ENCODE measurements at places on chromosomes 3 and 15.

DNA sequence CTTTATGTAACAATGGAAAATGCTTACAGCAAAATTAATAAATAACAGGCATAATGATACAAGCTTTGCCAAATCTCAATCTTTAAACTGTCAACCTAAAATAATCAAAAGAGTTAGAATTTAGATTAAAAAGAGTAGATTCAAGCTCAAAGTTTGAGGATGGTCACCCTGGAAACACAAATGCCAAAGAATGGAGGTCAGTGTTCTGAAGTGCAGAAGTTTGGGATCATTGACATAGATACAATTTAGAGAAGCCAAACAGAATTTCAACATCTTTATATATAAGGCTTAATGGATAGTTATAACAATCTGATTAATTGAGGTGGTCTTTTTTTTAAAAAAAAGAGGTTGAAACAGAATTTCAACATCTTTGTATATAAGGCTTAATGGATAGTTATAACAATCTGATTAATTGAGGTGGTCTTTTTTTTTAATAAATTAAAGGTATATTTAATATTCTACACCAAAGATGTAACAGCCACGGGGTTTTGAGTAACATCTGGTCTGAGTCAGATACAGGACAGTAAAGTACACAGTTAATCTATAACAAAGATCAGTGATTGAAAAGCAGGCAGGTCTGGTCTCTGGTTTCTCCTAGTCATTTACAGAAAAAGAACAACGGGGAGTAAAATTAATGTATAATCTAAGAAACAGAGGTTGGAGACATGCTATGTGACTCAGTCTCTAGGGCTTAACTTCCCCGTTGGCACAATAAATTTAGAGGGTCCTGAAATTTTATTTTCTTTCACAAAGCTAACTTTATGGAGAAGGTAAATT, 490.7 kb downstream of the GBE1 start:
- H3K4me1 ChIP-seq, result no peaks in the 10 kb centered on the region
- H3K4me3 ChIP-seq, result no peak overlapping the region
- DNase-seq, result peak; percentile 4

DNA sequence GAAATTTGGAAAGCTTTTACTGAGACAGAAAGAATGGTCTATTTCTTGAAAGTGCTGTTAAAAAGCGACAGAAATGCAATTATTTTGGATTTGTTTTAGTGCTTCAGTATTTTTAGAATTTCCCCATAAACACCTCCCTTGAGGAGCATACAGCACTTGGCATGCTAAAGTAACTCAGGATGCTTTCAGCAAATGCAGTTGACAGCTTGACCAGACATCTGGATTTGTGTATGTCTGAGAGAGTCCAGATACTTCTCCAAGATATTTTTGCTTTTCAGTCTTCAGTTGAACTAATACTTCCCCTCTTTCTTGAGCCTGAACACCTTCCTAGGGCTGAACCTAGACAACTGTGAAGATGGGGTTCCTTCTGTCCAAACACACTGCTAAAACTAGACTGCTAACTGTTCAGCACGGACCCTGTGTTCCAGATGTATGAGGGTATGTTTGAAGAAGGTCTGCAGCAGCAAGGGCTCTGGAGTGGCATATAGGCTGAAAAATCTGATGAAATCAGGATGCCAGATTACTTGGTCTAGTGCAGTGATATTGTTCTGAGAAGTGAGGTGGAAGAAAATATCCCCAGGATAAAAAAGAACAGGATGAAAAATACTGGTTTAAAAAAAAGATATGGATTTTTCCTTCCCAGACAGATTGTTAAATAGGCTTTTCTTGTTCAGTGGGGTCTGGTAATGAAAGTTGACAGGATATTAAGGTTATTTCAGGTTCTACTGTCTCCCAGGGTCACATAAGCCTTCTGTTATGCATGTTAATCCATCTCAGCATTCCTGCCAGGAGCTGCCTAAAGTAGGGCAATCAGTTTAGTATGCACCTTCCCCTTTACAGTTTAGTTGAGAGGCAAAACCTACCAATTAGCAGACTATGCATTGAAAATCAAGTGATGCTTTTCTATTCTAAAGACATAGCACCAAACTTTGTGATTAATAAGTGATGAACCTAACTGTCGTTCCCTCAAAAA, 516.9 kb upstream of the TBL1XR1 start:
- no peaks in the 10 kb centered on the region for H3K4me1 ChIP-seq
- H3K36me3 ChIP-seq, result no peaks in the 10 kb centered on the region
- no peak for DNase-seq
- H3K27ac ChIP-seq, result no peak overlapping the region
- no peak overlapping the region for H3K4me3 ChIP-seq

DNA sequence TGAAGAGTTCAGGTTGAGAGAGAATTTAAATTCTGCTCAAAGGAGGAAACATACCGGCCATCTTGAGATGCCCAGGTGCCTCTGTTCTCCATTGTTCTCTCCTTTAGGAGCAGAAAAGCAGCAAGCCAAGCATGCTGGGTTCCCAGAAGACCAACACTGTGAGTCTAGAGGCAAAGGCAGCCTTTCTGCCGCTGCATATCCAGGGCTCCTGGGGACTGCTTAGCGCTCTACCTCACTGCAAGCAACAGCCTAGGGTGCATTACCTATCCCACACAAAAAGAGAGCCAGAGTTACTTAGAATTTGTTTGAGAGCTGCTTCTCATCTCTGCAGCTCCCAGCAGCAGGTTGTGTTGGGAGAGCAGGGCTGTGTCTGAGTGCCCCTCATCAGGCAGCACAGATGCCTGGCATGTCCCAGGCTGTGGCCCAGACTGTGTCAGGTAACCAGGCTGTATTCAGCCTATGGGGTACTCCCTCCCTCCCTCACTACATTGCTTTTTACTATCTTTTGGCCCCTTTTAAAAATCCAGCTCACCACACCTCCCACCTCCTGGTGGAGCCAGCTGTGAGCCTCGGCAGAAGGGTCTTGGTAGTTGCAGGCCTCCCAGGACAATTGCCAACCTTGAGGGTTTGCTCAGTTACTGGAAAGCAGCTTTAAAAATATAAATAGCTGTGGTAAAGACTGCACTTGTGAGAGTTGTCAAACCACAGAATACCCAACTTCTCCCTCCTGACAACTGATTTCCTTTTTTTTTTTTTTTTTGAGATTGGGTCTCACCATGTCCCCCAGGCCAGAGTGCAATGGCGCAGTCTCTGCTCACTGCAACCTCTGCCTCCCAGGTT, 30.2 kb downstream of the BCL2L10 start:
- no peak overlapping the region for H3K4me3 ChIP-seq
- no peaks in the 10 kb centered on the region for H3K4me1 ChIP-seq
- no peaks in the 10 kb centered on the region for H3K27me3 ChIP-seq
- no peak overlapping the region for H3K27ac ChIP-seq
- DNase-seq, result no peak

DNA sequence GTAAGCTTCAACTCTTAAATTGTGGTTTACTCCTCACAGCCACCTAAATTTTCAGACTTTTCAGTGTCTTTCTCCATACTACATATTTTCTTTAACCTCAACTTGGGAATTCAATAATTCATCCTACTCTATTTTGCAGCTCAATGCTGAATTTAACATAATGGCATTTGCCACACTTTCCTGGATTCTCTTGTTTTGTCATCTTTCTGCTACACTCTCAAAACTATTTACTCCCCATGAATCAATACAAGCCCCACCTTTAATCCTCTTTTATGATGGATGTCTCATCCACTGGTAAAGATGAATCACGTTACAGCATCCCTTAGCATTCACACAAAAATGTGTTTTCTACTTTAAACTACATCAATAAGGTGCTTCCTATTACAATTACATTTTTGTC, 19.6 kb upstream of the CHMP2B start:
- H3K4me3 ChIP-seq, result no peak overlapping the region
- no peak overlapping the region for H3K27ac ChIP-seq
- peaks cover 18% of the 10 kb centered on the region for H3K4me1 ChIP-seq
- H3K36me3 ChIP-seq, result no peaks in the 10 kb centered on the region
- no peaks in the 10 kb centered on the region for H3K27me3 ChIP-seq
- no peak for DNase-seq

- H3K27me3 ChIP-seq, result no peaks in the 10 kb centered on the region
- no peak overlapping the region for H3K4me3 ChIP-seq
- peaks cover 65% of the 10 kb centered on the region for H3K4me1 ChIP-seq
- peak; percentile 96 for DNase-seq
Measured at GRCh38 chr15:57609805-57610529, 18.3 kb downstream of the MYZAP start.

DNA sequence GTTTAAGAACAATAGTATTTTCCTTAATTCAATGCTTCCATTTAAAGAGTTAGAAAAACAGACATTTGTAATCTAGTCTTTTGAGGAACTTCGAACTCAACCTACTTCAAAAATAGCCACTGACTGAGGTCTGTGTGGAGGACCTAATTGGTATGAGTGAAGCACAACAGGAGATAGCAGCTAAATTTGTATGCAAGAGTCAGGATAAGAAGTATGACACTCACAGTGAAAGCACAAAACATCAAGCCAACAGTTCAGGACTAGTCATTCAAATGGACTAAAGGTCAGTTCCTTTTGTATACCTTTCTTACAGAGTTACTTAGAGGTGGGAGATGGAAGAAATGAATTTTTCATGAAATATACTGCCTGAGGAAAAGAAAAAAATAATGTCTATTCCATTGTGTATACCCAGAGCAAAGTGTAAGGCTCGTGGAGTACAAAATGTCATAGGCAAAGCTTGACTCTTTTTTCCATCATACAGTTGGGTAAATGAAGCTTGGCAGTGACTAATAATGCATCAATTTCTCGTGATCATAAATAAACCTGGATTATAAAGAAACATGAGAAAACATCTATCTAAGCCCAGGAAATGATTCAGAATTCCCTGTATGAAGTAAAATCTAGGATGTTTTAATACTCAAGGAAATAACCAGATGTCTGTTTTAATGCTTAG, 1005.2 kb upstream of the CADM2 start:
- DNase-seq, result no peak
- no peaks in the 10 kb centered on the region for H3K36me3 ChIP-seq
- no peak overlapping the region for H3K4me3 ChIP-seq
- no peaks in the 10 kb centered on the region for H3K4me1 ChIP-seq
